ENCODE measurements at places on chromosomes 4 and X.

GRCh38 chr4:164095313-164096110 is 601.0 kb downstream of the TMA16 start:
- no peak for DNase-seq

DNA sequence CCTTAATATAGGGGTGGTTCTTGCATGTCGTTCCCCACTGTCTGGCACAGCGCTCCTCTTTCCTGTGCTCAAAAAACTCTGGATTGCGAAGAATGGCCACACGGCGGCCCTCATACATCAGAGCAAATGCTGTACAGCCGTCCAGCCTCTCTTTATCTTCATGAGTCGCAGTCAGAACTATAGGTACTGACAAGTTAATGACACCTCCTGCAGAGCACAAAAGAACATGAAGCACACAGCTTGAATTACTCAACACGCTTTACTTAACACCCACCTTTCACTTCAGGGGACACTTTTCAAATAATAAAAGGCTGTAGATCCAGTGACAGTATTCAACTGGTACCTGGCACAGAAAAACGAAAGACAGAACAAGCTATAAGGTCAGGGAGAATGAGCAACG is 65.3 kb downstream of the PAPSS1 start:
- no peak for DNase-seq

- no peak for DNase-seq
These were observed 67.7 kb upstream of the PGRMC2 start for GRCh38 chr4:128355305-128355704.

DNA sequence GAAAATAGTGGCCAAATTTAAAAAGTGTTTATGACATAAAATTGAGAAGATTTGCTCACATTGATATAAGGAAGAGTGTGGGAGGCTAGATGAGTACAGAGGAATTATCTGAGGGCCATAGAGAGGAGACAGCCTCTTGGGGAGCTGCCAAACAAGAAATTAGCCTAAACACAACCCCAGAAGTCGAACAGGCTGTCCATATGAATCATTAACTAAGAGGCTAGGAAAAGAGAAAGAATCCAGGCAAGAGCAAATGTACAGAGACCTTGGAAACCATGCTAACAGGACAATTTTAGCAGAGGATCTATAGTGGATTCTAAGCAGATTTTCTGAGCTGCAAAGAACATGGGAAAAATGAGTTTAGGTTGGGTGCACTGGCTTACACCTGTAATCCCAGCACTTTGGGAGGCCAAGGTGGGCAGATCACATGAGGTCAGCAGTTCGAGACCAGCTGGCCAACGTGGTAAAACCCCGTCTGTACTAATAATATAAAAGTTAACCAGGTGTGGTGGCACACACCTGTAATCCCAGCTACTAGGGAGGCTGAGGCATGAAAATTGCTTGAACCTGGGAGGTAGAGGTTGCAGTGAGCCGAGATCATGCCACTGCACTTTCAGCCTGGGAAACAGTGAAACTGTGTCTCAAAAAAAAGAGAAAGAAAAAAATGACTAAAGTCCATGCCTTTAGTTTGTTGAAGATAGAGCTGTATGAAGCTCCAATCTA is 76.1 kb downstream of the NWD2 start:
- no peak for DNase-seq

- no peak for DNase-seq
These were observed 709 bp downstream of the GPAT3 start for GRCh38 chr4:83536362-83537272.

GRCh38 chrX:133586443-133586842 is 171.2 kb upstream of the GPC4 start:
- no peak for DNase-seq

All from central memory CD4-positive, alpha-beta T cell (primary cell).